Dermis microvascular lymphatic vessel endothelial cell (primary cell): ENCODE measurements at places on chromosomes 12 and 14.

GRCh38 chr14:71555654-71556559 is 376.3 kb upstream of the RGS6 start:
- DNase-seq: peak; percentile 75

DNA sequence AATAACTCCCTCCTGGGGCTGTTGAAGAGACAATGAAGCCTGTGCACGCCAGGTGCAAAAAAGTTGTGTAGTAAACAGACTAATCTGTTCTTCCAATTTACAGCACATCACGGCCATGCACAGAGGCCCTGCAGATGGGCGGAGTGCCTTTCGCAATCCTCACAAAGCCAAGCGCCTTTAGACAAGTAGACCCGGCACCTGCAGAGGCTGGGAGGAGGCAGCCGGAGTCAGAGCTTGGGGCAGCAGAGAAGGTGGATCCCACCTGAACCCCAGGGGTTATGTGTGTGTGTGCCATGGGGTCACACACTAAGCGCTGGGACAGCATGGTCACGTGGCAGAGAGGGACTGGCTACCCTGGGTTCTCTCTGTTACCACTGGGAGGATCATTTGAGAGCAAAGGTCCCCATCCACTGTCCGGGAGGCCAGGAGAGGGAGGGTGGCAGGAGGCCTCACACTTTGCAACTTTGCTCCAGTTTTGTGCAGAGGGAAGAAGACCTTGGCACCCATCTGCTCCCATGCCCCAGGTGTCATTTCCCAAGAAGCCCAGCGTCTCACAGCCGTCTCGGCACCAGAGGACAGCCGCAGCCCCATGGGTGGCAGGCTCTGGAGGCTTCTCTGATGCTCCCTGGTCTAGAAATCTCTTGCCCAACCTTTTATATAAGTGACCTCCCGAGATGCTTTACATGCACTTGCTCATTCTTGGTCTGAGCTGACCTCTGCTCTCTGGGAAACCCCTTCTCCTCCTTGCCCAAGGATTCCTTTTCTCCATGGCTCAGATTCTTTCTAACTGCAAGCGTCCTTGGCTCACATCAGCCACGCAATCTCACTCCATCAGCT is 80.0 kb upstream of the DICER1 start:
- no peak for DNase-seq

DNA sequence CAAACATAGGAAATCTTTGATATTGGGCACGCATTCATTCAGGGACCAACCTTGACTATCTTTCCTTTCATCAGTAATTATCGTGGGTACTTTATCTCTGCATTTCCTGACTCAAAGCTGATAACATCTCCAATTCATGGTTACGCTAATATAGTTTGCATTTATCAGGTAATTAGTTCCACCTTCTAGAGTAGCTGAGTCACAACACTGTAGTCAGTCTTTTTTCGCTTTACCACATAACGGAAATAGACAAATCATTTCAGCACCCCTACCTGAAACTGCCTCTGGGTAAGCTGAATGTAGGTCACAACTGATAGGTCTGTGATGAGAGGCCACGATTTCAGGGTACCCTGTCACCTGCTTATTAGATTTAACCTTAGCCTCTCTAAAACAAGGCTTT is 36.7 kb upstream of the IL22 start:
- DNase-seq: no peak

- no peak for DNase-seq
Observed at GRCh38 chr14:99394602-99395156, 86.0 kb downstream of the SETD3 start.

DNA sequence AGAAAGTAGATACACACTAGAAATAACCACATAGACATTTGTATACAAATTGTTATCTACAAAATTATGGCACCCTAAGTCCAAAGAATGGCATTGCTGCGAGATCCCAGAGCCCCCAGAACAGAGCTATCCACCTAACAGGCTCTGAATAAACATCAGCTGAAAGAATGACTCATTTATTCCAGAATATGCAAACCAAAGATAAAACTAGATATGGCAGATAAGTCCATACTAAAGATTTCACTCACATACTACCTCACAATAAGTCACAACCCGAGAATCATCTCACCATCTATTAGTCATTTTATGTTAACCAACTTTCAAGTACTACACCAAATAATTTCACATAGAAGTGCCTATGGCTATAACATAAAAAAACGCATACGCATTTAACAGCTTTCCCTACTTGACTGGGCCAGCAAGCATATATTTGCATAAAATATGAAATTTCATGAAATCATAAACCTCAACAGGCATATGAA is 5.6 kb downstream of the CNIH1 start:
- DNase-seq: peak; percentile 61

DNA sequence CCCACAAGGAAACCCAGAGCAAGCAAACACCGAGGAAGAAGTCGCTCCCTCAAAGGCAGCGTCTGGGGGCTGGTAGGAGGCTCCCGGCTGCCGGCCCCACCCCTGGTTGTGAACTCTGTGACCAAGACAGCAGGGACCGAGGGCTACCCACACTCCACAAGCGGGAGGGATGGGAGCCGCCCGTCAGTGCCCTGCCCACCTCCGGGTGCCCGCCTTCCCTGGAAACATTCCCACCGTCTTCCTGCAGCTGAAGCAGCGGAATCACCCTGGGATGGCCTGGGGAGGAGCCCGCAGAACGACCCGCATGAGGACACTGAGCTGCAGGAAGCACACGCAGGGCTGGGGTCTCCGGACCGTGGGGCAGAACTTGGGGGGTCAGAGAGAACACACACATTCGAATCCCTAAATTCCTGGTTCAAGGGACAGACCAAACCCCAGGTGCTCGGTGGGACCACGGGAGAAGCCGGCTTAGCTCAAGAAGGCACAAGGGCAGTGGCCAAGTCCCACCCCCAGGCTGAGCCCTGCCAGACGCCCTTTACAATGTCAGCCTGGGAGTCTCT is 33.5 kb upstream of the C14orf180 start:
- no peak for DNase-seq

DNA sequence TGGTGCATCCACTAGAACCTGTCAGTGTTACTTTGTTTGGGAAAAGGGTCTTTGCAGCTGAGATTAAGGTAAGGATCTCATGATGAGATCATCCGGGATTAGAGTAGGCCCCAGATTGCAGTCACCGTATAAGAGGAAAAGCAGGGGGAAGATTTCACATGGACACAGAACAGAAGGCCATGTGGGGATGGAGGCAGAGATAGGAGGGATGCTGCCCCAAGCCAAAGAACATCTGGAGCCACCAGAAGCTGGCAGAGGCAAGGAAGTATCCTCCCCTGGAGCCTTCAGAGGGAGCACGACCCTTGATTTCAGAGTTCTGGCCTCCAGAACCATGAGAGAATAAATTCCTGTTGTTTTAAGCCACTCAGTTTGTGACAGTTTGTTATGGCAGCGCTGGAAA is 39.6 kb downstream of the CMKLR1 start:
- DNase-seq: no peak

- DNase-seq: peak; percentile 86
Observed at GRCh38 chr14:20427231-20428009, 8.5 kb downstream of the KLHL33 start.

DNA sequence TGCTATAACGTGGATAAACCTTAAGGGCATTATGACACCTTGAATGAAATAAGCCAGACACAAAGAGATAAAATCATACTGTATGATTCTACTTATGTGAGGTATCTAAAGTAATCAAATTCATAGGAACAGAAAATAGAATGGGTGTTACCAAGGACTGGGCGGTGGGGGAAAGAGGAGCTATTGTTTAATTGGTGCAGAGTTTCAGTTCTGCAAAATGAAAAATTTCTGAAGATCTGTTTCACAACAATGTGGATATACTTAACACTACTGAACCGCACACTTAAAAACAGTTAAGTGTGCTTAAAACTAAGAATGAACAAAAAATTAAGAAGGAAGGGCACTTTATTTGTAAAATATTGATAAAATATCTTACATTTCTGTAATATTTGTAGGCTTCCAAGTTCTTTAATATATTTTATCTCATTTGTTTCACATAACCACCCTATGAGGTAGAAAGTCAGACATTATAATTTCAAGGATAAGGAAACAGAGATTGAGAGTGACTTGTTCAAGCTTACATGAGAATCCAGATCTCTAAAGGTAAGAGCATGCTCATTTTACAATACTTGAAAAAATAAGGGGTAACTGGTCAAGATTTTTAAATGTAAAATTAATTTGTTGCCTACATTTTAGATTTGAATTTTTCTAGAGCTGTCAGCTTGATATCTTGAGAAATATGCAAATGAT is 14.9 kb downstream of the LTA4H start:
- DNase-seq: no peak

DNA sequence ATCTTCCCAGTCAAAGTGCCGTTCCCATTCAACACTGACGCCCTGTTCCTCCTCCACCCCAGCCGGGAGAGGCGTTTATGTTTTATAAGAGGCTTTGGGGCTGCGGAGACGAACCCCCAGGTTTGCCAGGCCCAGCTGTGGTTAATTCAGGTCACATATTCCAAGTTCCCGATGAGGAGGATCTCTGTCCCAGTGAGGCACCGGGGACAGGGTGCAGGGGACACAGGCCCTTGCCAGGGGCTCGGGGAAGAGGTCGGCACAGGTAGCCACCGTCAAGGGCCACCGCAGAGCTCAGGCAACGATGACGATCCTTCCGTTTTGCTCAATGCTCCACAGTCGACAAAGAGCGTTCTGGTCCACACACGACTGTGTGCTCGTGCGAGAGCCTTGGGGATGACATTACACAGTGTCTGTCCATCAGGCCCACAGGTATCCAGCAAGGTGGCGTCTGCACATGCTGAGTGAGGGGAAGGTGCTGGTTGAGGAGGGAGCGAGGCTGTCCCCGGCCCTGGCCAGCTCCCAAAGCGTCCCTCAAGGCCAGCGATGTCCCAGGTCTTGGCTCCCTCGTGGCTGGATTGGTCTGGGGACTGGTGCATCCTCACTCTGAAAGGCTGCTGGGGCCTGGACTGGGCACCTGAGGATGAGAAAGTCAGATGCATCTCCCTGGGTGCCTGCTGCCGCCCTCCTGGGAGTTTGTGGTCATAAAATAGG is 189.2 kb upstream of the C14orf180 start:
- DNase-seq: no peak

- no peak for DNase-seq
Observed at GRCh38 chr12:62915204-62915529, 19.8 kb downstream of the PPM1H start.

DNA sequence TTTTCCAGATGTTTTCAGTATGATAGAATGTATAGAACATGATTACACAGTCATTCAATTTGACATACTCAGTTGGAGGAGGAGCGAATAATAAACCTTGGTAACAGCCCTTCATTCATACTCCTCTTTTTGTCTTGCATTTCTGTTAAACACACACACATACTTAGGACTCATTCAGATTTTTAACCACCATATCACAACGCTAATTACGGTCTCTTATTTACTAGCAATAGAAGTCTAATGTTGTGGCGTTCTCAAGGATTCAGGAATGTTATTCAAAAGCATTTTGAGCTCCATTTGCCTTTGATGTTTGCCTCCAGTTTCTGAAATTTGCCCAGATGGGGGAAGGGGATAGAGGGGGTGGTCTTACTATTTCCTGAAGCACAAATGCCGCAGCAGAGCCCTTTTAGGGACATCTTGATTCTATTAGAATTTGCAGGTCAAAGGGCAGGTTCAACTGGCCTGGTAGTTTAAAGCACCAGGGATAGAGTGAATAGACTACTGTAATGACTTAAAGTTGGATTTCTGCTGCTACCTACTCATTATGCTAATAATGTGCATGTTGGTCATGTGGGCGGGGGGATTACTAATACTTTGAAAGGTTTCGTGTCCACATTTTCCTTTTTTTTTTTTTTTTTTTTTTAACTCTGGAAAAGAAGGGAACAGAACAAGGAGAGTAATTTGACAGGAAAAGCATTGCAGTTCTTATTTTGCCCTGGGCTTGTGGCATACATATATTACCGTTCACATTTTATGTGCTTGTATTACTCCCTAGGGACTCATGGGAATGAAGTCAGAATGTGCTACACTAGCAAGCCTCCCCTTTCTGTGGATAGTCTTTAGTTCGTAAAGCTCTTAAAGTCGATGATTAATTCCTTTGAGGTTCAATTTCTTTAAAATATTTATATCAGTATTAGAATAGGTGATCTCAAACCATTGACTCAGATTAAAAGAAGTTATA is 226.8 kb downstream of the FBXL14 start:
- no peak for DNase-seq

GRCh38 chr14:65470404-65470880 is 57.9 kb downstream of the FUT8 start:
- no peak for DNase-seq

- no peak for DNase-seq
Observed at GRCh38 chr14:101879529-101880336, 84.6 kb upstream of the DYNC1H1 start.

DNA sequence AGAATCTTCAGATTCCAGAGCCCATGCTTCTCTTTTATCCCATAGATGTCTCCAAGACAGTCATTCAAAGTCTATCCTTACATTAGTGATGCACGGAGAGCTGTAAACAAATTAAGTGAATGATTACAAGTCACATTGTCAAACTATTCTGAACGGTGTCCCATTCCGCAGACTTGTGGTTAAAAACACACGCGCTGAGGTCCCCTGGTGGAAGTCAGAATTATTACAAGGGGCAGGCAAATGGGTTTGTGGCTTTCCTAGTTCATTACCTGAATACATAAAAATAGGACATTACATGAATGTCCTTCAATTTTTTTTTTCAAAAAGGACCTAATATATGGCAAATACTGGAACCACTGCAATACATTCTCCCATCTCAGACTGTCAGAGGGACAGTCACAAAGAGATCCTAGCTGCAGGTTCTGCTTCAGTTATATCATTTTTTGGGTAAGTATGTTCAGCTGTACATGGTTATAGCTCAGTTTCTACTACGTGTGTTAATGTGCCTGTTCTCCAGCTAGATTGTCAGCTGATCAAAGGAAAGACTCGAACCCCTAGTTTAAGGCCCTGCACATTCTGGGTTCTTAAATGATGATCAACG is 53.1 kb upstream of the STON2 start:
- peak; percentile 65 for DNase-seq

- no peak for DNase-seq
Observed at GRCh38 chr12:26124446-26125399, at the start of gene BHLHE41. TSS of gene BHLHE41 (minus strand) at chr12:26125037. CDS start at chr12:26124779, 258 bp downstream.

GRCh38 chr14:28754209-28754985 is 12.2 kb upstream of the FOXG1 start:
- DNase-seq: peak; percentile 58

- no peak for DNase-seq
Observed at GRCh38 chr12:10668526-10668925, 5.3 kb downstream of the STYK1 start.
